ENCODE measurements at places on chromosomes 13 and 19.

DNA sequence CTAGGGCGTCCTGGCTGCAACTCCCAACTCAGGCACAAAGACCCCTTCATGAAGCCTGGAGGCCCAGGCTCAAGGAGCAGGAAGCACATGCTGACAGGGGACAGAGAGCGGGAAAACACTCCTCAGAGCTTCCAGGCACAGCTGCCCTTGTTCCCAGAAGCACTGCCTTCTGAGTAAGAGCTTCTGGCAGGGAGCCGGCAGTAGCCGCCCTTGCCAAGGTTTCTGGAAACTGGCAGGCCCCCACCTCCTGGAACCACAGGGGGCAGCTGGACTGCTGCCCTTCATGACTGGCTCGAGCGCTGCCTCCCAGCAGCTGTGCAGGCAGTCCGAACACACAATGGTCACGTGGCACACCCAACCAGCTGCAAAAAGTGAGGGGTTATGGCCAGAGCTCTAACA lies 33.6 kb upstream of the EPHX3 start:
- DNase-seq, result peak; percentile 84

DNA sequence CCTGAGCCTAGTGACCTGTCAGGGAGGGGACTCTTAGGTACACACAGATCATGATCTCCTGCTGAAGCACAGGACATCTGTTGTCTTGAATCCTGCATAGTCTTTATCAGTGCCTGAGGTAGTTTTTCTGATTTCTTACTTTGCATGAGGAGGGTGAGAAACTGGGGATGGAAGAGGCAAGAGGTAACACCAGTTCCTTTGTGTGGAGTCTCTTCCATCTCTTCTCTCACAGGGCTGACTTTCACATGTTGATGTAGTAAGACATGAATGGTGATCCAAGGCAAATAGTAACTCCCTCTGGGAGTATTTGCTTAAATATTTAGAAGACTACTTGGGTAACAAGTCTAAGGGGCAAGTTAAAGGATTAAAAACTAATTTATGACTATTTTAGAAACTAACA lies 9.5 kb downstream of the NBEA start:
- DNase-seq, result no peak

DNA sequence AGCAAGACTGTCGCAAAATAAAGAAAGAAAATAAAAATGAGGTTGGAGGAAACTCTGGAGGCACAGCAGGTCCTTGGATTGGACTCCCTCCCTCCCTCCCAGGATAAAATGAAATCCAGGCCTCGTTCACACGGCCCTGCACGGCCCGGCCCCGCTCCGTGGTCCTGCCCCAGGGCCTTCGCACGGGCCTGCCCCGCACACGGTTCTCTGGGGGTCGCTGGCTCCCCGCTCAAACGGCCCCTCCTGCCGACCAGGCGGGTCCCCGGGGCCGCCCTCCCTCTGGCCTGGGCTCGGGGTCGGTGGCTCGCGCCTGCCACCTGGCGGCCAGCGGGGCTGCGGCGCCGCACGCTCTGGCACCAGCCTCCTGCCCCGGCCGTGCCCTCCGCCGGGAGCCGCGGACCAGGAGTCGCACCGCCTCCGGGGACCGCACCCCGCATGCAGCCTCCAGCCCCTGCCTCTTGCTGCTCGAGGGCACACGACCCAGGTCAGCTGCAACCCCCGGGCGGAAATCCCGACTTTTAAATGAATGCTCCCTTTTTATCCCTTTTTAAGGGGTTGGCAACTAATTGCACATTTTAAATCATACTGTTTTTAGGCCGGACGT lies 1.5 kb upstream of the WDR18 start:
- DNase-seq, result peak; percentile 75

DNA sequence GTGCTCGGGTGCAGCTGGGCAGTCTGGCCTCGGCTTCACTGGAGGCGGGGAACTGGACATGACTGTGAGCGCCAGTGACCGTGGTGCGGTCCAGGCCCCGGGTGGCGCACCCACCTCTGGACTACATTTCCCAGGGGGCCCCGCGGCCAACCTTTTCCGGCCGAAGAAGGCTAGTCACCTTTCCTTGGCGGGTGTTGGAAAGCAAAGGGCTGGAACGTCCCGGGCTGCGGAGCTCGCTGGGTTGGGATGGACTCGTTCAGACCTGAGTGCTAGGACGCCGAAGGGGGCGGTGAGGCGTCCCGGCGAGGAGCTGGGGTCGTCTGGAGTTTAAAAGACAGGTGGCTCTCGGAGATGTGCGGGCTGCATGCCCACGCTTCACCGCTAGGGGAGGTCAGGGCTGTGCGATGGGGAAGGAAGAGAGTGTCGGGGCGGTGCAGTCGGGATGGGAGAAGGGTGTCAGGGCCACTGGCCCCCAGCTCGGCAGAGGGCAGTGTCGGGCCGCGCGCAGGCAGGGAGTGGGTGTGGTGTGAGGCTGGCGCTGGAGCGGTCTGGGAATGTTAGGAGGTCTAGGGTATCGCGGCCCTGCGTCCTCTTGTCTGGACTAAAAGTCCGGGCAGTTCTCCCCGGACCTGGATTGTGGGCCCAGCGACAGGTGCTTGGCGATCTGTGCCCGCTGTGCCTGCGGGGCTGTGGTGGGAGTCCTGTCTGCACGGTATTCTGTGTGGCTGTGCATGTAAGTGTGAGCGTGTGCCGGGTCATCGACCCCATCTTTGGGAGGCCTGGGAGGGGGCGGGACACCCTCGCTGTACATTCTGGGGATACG lies 57.1 kb downstream of the ZNF568 start:
- DNase-seq, result peak; percentile 80

DNA sequence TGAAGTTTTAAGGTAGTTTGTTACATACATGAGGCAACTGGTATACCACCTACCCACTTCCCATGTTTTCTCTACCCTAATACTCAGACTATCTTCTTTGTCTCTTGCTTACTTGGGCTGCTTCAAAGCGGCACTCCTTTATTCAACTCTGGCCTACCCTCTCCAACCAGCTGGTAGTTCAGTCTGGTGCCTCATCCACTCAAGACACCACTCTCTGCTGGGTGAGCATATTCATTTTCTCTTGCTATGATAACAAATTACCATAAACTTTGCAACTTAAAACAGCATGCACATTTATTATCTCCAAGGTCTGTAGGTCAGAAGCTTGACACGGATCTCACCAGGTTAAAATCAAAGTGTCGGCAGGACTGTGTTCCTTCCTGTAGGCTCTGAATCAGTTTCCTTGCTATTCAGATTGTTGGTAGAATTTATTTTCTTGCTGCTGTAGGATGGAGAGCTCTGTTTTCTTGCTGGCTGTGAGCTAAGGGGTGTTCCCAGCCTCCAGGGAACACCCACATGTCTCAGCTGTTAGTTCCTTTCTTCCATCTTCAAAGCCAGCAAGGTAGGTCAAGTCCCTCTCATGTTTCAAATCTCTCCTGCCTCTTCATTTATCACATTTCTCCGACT lies 666.0 kb downstream of the DIAPH3 start:
- DNase-seq, result no peak

GRCh38 chr19:39144290-39145071 lies 18.9 kb downstream of the PAK4 start:
- DNase-seq, result no peak

DNA sequence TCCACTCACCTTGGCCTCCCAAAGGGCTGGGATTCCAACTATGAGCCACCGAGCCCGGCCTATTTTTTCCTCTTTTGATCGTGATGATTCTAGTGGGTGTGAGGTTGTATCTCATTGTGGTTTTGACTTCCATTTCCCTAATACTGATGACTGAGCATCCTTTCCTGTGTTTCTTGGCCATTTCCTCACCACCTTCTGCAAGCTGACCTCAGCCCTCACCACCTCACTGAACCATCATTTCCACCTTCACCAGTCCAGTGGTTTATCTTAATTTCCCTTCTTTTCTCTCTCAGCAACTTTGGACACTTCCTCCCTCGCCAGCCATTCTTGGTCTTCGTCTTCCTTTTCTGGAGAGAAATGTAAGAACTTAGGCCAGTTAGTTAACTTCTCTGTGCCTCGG lies 13.0 kb upstream of the BICRA start:
- DNase-seq, result no peak

DNA sequence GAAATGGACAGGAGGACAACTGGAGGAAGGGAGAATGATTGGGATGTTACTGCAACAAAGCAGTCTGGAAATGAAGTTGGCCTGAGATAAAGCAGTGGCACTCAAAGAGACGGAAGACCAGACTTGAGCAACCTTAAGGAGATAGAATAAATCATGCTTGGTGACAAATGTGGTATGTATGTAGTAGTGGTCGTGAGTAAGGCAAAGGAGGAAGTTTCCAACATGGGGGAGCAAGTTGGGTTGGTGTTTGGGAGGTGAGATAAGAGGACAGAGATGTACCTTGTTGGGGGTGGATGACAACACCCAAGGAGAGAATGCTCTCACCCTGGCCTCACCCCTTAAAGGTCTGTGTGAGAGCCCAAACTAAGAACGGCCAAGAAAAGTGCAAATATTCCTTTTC lies 420.5 kb downstream of the DIAPH3 start:
- DNase-seq, result no peak

Measured in hindlimb muscle (tissue), 1 donor.